SK-N-SH (cell line): ENCODE measurements at places on chromosomes 7 and 10. TPM values are rescaled to one million over a fixed set of nuclear protein-coding genes. Genes with fewer than 3 reads are reported as not detected.

HACD1 gene
- 23.9 and 31.7 TPM in 2 replicates for polyA plus RNA-seq

DNA sequence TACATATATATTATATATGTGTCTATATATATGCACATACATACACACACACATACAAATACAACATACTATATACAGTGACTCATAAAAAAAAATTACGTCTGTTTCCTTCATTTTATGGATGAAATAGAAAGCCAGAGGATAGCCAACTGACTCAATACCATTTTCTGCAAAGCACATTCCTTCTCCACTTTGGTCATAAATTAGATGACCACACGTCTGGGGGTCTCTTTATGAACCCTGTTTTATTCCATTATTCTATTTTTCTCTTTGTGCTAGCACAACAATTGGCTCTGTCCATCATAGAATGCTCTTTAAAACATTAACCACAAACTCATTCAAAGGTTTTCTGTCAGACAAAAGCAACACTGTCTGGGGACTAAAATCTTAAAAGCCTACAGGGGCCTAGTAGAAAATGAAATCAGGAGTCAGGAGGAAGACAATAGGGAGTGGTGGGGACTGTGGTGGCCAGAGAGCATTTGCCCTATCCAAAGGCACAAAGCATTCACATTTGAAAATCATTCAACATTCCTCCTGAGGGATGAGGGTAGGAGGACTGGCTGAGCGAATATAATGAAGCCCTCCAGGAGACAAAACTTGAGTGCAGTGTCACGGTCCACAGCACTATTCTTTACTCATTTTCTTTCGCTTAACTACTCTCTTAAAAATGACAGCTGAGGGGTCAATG is 4.3 kb downstream of the CUBN start:
- no peak for DNase-seq

GRCh38 chr7:662576-662975 is 63.9 kb upstream of the DNAAF5 start:
- no peak for DNase-seq

DNA sequence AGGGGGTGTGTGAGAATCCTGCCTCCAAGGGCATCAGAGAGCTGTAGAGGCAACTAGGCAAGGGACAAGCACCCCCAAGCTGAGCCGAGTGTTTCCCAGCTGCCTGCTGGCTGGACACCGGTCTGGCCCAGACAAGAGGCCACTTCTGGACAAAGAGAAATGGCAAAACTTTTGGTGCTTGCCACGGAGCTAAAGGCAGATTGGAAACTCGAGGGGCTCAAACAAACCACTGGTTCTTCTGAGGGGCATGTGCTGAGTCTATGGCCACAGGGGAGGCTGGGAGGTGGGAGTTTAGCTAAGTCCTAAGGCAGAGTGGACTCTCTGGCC is 66.5 kb upstream of the INPP5A start:
- DNase-seq, result no peak

- no peak for DNase-seq
These were observed 616.9 kb upstream of the FOXK1 start for GRCh38 chr7:4065190-4065589.

GRCh38 chr7:41917-42565 is 150.3 kb upstream of the FAM20C start:
- DNase-seq, result no peak
